ENCODE measurements at places on chromosomes 6 and 20.

DNA sequence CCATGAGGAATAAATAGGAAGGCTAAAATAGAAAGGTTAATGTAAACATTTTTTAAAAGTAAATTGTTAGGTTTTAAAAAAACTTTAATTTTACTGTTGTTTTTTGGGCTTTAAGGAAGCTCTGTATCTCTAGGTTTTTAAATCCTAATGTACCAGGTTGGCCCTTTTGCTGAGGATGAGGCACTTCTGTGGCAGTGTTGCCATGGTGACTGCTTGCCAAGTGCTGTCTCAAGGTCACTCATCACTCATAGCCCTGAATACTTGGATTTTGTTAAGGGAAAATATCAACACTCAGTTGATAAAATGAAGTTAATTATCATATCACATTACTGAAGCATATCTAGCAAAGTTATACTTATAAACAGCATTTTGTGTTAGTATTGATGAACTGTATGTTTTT is 50.2 kb downstream of the NCOA3 start:
- H3K4me1 ChIP-seq: peaks cover 9% of the 10 kb centered on the region
- H3K4me3 ChIP-seq: no peak overlapping the region
- no peak overlapping the region for H3K27ac ChIP-seq
- no peaks in the 10 kb centered on the region for H3K27me3 ChIP-seq
- peaks cover 7% of the 10 kb centered on the region for H3K36me3 ChIP-seq
- no peak for DNase-seq

- peak; percentile 12 for DNase-seq
- H3K4me1 ChIP-seq: peaks cover 80% of the 10 kb centered on the region
- peaks cover 72% of the 10 kb centered on the region for H3K36me3 ChIP-seq
- no peaks in the 10 kb centered on the region for H3K27me3 ChIP-seq
Measured at GRCh38 chr6:24899997-24900325, 35.8 kb downstream of the RIPOR2 start.

DNA sequence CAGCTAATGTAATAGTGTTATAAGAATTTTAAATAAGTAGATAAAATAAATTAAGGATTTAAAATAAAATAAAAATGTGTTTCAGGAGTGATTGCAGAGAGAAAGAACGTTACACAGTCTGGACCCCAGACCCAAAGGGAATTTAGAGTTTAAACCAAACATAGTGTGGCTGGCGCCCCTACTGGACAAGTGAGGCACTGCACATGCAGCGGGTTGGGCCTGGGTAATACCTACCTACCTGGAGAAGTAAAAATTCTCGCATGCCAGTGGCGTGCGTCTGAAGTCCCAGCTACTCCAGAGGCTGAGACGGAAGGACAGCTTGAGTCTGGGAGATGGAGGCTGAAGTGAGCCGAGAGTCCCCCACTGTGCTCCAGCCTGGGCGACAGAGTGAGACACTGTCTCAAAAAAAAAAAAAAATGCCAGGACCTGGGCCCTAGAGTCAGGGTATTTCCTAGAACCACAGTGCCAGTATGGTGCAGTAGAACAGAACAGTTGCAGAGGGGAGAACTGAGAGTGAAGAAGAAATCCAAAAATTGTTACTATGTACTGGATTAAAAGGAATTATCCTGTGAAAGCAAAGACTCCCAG is 71.4 kb upstream of the TCF21 start:
- peak; percentile 9 for DNase-seq
- H3K36me3 ChIP-seq: no peaks in the 10 kb centered on the region
- H3K4me3 ChIP-seq: no peak overlapping the region
- H3K27me3 ChIP-seq: no peaks in the 10 kb centered on the region
- H3K4me1 ChIP-seq: no peaks in the 10 kb centered on the region

DNA sequence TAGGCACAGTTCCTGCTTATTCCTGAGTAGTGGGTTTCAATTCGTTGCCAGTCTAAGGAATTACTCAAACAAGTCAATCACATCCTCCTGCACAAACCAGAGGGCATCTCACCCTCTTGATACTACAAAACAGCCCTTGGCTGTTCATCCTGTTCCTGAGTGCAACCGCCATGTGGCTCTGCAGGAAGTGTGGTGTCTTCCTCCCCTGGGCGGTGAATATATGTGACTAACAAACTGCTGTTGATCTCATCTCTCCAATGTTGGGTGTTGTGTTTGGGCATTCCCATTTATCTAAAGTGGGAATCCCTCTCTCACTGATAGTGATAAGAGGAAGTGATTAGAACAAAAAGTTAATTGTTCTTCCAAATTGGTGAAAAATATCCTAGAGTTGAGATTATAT is 163.0 kb downstream of the TBX18 start:
- H3K4me3 ChIP-seq: no peak overlapping the region
- no peaks in the 10 kb centered on the region for H3K27me3 ChIP-seq
- no peaks in the 10 kb centered on the region for H3K4me1 ChIP-seq
- no peaks in the 10 kb centered on the region for H3K36me3 ChIP-seq

- no peak overlapping the region for H3K4me3 ChIP-seq
- peaks cover 30% of the 10 kb centered on the region for H3K27me3 ChIP-seq
- H3K4me1 ChIP-seq: peaks cover 4% of the 10 kb centered on the region
- H3K27ac ChIP-seq: no peak overlapping the region
Measured at GRCh38 chr6:161308075-161308655, 34.3 kb upstream of the AGPAT4 start.

DNA sequence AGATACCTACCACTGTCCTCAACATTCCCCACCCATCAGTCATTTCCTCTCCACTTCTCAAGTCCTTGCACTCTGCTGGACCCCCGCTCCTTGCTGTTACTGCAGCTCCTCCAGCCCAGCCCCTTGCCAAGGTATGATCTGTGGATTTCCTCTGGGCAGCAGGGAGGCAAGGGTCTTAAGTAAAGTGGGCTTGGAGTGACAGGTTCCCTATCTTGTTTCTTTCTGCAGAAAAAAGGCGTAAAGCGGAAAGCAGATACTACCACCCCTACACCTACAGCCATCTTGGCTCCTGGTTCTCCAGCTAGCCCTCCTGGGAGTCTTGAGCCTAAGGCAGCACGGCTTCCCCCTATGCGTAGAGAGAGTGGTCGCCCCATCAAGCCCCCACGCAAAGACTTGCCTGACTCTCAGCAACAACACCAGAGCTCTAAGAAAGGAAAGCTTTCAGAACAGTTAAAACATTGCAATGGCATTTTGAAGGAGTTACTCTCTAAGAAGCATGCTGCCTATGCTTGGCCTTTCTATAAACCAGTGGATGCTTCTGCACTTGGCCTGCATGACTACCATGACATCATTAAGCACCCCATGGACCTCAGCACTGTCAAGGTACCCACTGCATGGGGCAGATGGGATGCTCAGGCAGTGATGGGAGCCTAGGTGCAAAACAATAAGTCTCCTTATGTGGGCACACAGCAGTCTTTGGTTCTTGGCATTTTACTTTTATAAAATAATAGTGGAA is 8.1 kb downstream of the BRD2 start:
- no peaks in the 10 kb centered on the region for H3K27me3 ChIP-seq
- H3K4me3 ChIP-seq: peak overlapping the region; percentile 88
- H3K4me1 ChIP-seq: peaks cover 52% of the 10 kb centered on the region
- peaks cover 100% of the 10 kb centered on the region for H3K36me3 ChIP-seq
- no peak for DNase-seq

GRCh38 chr6:162854228-162854627 is 126.5 kb downstream of the PACRG start:
- H3K27me3 ChIP-seq: no peaks in the 10 kb centered on the region
- no peak overlapping the region for H3K27ac ChIP-seq
- H3K4me3 ChIP-seq: no peak overlapping the region
- no peaks in the 10 kb centered on the region for H3K36me3 ChIP-seq
- H3K4me1 ChIP-seq: no peaks in the 10 kb centered on the region

DNA sequence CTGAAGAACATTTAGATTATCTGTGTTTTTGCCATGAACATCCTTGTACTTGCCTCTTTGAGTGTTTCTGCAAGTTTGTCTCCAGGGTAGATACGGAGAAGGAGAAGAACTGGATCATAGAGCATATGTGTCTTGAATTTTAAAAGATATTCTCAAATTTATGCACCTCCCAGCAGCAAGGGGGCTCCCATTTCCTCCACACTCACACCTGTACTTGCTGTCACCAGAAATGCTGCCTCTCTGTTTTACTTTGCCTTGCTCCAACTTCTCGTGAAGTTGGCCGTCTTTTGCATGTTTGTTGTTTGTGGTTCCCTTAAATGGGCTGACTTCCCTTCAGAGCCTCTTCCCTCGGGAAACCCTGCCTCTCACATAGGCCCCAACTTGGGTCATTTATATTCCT is 171.0 kb downstream of the TFAP2C start:
- no peak for DNase-seq
- H3K27ac ChIP-seq: no peak overlapping the region
- no peak overlapping the region for H3K4me3 ChIP-seq
- peaks cover 10% of the 10 kb centered on the region for H3K27me3 ChIP-seq
- no peaks in the 10 kb centered on the region for H3K36me3 ChIP-seq

DNA sequence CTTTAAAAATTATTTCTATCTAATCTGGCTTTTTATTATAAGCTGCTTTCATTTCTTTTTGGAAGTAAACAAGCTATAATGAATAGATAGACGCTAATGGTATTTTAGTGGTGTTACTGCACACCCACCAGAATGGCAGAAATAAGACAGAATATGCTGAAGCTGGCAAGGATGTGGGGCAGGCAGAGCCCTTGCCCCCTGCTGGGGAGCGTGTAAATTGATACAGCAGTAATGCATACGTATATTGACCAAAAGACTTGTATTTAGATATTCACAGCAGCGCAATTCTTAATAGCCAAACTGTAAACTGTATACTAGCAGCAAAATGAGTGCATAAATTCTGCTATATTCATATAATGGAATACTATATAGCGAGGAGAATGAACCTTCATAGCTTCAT is 35.3 kb downstream of the TMEM181 start:
- H3K4me3 ChIP-seq: no peak overlapping the region
- H3K4me1 ChIP-seq: peaks cover 3% of the 10 kb centered on the region
- H3K27ac ChIP-seq: no peak overlapping the region
- H3K27me3 ChIP-seq: no peaks in the 10 kb centered on the region

DNA sequence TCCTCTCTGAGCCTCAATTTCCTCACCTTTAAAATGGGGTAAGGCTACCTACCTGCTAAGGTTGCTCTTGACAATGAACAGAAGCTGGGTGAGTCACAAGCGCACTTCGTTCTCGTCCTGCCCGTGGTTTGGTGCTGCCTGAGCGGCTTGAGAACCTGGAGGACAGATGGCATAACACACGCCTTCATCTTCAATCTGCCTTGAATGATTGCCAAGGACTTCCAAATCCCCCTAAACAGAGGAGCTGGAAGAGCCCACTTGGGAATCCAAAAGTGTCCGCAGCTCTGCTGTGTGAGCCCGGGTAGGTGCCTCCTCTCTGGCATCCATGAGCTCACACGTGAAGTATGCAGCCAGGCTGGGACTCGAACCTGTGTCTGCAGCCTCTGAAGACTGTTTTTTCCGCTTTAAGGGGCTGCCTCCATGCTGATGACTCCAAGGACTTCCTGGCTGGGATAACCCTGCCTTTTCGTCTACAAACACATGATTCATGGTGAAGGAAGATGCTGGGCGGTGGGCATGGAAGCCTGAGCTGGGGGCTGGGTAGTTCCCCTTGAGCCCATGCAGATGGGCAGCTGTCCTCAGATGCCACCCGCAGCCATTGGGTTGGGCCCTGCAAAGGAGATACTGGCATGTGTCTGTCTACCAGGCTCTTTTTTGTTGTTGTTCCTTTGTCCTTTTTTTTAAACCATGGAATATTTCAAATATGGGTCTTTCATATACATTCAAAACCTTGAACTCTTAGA is 25.3 kb upstream of the CSNK2A1 start:
- H3K27me3 ChIP-seq: peaks cover 68% of the 10 kb centered on the region
- H3K4me3 ChIP-seq: no peak overlapping the region
- H3K4me1 ChIP-seq: no peaks in the 10 kb centered on the region
- no peak overlapping the region for H3K27ac ChIP-seq

Measured in effector memory CD8-positive, alpha-beta T cell (primary cell).